Activated CD8-positive, alpha-beta memory T cell treated with anti-CD3 and anti-CD28 coated beads, Interleukin-2, amount 10 ng/mL, durations not matched to agents 7 days and 5 days (primary cell): ENCODE measurements at places on chromosomes 7 and 10. TPM values are rescaled to one million over a fixed set of nuclear protein-coding genes. Genes with fewer than 3 reads are reported as not detected.

DNA sequence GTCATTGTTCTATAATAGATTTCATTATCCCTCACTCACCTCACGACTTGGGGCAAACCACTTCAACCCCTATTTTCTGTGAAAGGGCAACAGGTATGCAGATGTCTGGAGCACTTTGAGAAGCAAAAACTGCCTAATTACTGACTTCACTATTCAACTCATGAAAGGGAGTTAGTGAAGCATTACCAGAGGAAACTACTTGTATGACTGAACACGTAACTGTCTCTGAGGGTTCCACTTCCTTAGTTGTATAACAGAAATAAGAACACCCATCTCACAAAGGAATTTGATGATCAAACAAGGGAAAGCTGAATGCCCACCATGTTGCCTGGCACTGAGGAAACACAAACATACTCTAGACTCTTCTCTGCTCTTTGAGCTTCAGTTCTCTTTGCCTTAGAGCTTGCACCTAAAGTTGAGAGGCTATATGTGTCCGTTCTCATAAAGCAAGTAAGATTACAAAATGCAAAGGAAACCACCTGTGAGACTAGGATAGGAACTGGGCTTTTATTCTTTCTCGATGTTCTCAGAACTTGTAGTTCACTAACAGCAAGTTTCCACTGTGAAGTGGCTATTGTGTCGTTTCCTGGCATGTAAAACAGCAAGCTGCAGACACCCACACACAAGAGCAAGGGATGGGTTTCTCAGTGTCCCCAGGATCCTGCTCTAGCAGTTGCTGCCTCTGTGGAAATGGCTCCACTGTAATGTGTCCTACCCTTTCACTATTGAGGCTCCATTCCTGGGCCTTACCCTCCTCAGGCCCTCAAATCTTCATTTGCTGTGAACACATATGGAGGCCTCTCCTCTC lies 2.6 kb downstream of the TMEM243 start:
- H3K27ac ChIP-seq = peak overlapping the region; percentile 96
- peaks cover 10% of the 10 kb centered on the region for H3K27me3 ChIP-seq
- peak overlapping the region; percentile 97 for H3K4me3 ChIP-seq
- peaks cover 18% of the 10 kb centered on the region for H3K36me3 ChIP-seq
- peaks cover 60% of the 10 kb centered on the region for H3K4me1 ChIP-seq
- peak; percentile 63 for DNase-seq

DNA sequence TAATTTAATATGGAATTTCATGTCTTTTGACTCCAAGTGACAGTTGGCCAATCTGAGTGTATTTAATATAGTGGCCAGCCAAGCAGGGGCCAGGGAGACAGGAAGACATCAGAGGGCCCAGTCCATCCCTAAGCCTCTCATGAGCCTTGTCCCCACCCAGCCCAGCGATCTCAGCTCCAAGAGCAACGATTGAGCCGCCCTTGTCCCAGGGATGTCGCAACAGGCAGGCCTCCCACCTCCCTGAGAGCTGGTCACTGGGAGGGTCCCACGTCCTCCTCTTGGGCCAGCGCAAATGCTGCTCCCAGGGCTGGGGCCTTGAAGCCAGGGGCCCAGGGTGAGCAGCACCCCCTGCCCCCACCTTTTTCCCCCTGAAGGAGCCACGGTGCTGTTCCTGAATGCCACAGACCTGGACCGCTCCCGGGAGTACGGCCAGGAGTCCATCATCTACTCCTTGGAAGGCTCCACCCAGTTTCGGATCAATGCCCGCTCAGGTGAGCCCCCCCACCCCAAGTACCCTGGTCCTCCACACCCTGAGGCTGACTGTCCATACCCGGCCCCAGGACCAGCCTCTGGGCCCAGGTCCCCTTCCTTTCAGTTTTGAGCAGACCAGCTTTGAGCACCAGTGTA lies 29.4 kb downstream of the C10orf105 start:
- no peak overlapping the region for H3K4me3 ChIP-seq
- H3K27ac ChIP-seq = no peak overlapping the region

DNA sequence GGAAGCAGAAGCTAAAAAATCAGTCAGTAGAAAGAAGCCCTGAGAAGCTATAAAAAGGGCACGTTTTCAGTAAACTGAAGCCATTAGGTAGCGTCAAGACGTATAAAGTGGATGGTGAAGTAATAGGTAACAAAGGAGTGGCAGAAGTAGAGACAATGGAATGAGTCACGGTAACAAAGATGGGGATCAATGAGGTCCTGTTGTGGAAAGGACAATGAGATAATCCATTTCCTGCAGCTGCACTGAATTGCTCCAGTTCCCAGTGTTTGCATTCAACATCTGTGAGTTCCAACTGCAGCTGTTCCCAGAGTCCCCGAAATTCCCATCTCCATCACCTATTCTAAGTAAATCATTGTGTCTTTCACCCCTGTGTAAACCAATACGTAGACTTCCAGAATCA lies 4.8 kb upstream of the HYCC1 start:
- DNase-seq = no peak
- peaks cover 3% of the 10 kb centered on the region for H3K27me3 ChIP-seq
- peaks cover 62% of the 10 kb centered on the region for H3K4me1 ChIP-seq
- H3K27ac ChIP-seq = no peak overlapping the region
- peaks cover 31% of the 10 kb centered on the region for H3K36me3 ChIP-seq
- H3K4me3 ChIP-seq = no peak overlapping the region

- H3K36me3 ChIP-seq = no peaks in the 10 kb centered on the region
- no peak overlapping the region for H3K27ac ChIP-seq
- H3K27me3 ChIP-seq = no peaks in the 10 kb centered on the region
- H3K4me3 ChIP-seq = no peak overlapping the region
Observed at GRCh38 chr7:4800926-4801838, 25.8 kb downstream of the AP5Z1 start.

- H3K4me3 ChIP-seq = no peak overlapping the region
- H3K27ac ChIP-seq = no peak overlapping the region
- peaks cover 12% of the 10 kb centered on the region for H3K4me1 ChIP-seq
Observed at GRCh38 chr7:5382281-5382892, 41.2 kb downstream of the TNRC18 start.

Gene SPDYE11
- total RNA-seq = not detected

Gene CACNB2
- not detected for total RNA-seq

Gene RSPH10B2
- 1.0 TPM for total RNA-seq

Gene PDZD7
- total RNA-seq = 1.2 TPM

Gene ABCB4
- 0.07 TPM for total RNA-seq

Gene GIMAP4
- 60.5 TPM for total RNA-seq

Gene ZNF804B
- total RNA-seq = not detected
